ENCODE measurements at places on chromosomes 7 and 10.

GRCh38 chr10:89466599-89467035 is 52.2 kb downstream of the IFIT5 start:
- peak; percentile 31 for DNase-seq

- DNase-seq, result peak; percentile 83
Observed at GRCh38 chr7:12731214-12731656, 43.8 kb downstream of the ARL4A start.

- DNase-seq, result no peak
Observed at GRCh38 chr7:2647594-2648172, 15.9 kb downstream of the TTYH3 start.

- no peak for DNase-seq
Observed at GRCh38 chr10:123096452-123096851, 39.3 kb upstream of the HMX3 start.

- DNase-seq, result no peak
Observed at GRCh38 chr7:158323741-158324396, 263.8 kb downstream of the PTPRN2 start.

DNA sequence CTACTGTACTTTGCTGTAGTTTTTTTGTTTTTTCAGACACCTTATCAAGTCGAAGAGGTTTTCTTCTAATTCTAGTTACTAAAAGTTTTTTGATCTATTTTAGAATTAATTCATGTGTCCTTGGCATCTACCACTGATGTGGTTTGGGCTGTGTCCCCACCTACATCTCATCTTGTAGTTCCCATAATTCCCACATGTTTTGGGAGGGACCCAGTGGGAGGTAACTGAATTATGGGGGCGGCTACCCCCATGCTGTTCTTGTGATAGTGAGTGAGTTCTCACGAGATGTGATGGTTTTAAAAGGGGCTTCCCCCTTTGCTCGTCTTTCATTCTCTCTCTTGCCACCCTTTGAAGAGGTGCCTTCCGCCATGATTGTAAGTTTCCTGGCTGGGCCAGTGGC is 154.6 kb upstream of the EEPD1 start:
- DNase-seq, result no peak

GRCh38 chr7:121513105-121513504 is 117.0 kb upstream of the FAM3C start:
- peak; percentile 59 for DNase-seq

DNA sequence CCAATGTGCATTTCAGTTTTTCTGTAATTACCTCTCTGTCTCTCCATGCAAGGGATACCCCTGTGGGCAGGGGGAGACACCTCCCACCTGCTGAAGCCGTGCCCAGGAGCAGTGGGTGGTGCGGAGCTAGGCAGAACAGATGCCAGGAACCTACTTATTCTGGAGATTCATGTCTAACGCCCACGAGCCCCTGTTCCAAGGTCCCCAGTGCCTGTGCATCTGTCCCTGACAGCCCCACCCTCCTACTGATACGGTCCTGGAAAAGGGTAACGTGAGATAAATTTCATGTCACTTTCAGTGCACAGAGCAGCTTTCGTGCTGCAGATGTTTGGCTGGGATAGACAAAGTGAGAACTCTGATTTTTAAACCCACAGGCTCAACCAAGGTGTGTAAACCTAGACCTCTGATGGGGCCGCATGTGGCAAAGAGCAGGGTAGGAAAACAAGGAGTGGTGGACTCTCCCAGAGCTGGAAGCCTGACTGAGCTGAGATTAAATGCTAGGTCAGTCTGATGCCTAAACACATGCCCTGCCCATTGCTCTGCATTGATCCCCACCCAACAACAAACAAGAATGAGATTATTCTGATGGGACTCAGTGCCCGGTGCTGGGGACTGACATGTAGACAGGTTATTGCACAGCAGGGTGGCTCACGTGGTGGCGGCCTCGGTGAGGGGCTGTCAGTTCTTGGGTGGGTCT is 123.6 kb upstream of the GDF10 start:
- DNase-seq, result no peak

DNA sequence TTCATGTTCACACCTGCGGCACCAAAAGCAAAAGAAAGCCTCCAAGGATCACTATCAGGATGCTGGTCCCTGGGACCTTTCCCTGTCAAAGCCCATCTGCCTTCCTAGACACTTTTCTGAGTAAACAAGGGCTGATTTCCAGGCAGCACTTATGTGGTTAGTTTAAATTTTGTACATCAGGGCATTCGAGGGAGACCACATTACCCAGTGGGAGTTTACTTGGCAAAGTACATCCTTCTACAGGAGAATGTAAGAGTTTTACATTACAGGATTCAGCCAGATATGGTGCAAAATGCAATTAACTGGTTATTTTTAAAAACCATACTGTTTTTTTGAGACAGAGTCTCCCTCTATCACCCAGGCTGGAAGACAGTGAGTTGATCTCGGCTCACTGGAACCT is 132.1 kb downstream of the CSTF2T start:
- DNase-seq, result no peak

- no peak for DNase-seq
Observed at GRCh38 chr10:30782537-30783461, 153.2 kb upstream of the LYZL2 start.

- no peak for DNase-seq
Observed at GRCh38 chr7:43163885-43164284, 51.4 kb downstream of the HECW1 start.

DNA sequence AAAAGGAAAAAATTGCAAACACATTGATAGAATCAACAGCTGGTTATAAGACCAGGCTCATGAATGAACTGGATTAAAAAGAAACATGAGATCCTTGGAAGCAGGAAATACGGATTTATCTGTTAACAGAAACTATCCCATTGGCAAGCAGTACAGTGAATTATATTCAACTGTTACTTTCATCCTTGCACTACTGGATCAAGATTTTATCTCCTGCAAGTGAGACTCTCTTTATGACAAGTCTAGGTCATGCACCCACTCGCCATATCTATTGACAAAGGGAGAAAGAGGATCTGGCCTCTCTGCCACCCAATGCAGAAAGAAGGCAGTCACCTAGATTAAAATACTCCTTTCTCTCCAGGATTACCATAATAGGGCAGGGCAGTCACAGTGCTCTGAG is 41.4 kb downstream of the CSTF2T start:
- DNase-seq, result no peak
